ENCODE measurements at places on chromosomes 1 and 21. TPM values are rescaled to one million over a fixed set of nuclear protein-coding genes. Genes with fewer than 3 reads are reported as not detected.

- no peak for DNase-seq
Measured at GRCh38 chr1:175449306-175449705, 256.7 kb upstream of the KIAA0040 start.

GRCh38 chr1:57845041-57845440 is 421.2 kb upstream of the DAB1 start:
- no peak for DNase-seq

CYP4B1 gene
- polyA plus RNA-seq, result not detected

NTMT2 gene
- not detected for polyA plus RNA-seq

- DNase-seq, result no peak
Measured at GRCh38 chr1:94755675-94756074, 64.5 kb upstream of the SLC44A3 start.

DNA sequence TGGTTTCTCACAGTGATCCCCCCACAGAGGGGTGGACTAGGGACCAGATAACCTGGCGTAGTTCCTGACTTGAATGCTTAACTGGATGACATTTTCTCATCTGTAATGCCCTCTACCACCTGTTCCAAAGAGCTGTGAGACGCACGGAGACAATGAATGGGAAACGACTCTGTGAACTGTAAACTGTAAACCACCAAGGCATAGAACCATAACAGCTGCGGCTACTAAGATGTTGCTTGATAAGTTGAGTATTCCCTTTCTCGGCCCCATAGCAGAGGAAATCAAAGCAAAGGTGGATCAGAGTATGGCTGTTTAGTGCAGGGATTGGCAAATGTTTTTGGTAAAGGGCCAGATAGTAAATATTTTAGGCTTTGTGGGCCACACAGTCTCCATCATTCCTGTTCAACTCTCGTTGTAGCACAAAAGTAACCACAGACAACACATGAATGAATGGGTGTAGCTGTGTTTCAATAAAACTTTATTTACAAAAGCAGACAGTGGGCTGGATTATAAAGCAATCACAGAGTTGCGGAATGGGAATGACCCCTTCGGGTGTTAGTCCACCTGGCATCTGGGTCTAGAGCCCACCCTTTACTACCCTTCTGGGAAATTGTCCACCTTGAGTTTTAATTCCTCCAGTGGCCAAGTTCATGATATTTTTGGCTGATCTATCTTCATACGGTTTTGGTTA is 315.2 kb downstream of the RPS6KC1 start:
- DNase-seq, result no peak

- no peak for DNase-seq
Measured at GRCh38 chr1:106907795-106908194, 148.7 kb upstream of the PRMT6 start.

GRCh38 chr1:5686925-5687706 is 305.1 kb downstream of the NPHP4 start:
- DNase-seq, result no peak

- DNase-seq, result no peak
Measured at GRCh38 chr1:12197483-12197880, 30.7 kb downstream of the TNFRSF1B start.

- DNase-seq, result no peak
Measured at GRCh38 chr1:173914366-173914871, 2.7 kb downstream of the SERPINC1 start.

S100A7 gene
- not detected for polyA plus RNA-seq

PAPPA2 gene
- polyA plus RNA-seq, result not detected

SASS6 gene
- 3.0 TPM for polyA plus RNA-seq

- no peak for DNase-seq
Measured at GRCh38 chr1:9842073-9842711, 18.4 kb upstream of the CLSTN1 start.

DNA sequence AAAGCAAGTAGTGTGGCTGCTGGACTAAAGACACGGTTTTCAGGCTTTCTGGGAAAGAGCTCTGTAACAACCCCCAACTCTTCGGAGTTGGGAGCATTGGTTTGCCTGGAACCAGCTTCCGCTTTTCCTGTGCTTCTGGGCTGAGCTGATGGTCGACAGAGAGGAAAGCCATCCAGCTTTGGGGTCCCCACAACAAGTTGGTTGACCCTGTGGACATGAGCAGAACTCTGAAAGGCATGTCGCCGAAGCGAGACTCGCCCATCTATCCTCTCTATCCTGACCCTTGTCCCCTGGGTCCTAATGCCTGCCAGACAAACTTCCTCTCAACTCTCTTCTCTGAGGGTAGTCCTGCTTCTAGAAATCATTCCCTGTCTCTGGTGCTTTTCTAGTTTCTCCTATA is 31.9 kb upstream of the FCGR2A start:
- DNase-seq, result no peak

GJA5 gene
- not detected for polyA plus RNA-seq

Data from naive thymus-derived CD4-positive, alpha-beta T cell (primary cell).